Activated CD4-positive, CD25-positive, alpha-beta regulatory T cell treated with anti-CD3 and anti-CD28 coated beads, Interleukin-2, amount 50 U/mL, for 72 hours (primary cell): ENCODE measurements at places on chromosomes 7 and 10.

DNA sequence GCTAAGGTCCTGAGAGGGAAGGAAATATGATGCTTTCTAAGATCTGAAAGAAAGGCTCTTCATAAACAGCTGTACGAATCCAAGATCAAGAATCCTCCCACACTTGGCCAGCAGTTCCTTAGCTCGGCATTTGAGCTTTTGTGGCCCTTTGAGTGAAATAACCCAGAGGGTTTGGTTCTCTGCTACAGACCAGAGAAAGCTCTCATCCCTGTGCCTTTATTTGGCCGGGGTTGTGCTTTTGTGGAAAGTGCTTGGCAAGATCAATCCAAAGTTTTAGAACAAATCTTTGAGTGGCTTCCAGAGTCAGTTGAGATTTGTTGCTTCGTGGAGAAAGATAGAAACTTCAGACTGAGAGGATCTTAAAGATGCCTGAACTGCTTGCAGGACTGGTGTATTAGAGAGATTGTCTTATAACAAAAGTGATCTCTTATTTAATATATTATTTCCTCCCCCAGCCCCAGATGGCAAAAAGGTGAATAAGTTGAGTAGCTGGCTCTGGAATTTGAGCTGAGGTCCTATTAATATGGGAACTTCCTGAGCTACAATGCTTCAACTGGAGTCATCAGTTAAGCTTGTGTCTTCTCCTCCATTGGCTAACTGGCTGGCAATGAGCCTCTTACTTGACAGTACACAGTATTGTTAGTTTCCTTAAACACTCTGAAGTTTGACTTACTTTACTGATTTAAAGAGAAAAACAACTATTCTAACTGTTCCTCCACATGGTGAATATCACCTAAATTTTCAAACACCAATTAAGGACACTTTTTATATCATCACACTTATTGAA, 687.3 kb downstream of the MAGI2 start:
- DNase-seq: no peak

DNA sequence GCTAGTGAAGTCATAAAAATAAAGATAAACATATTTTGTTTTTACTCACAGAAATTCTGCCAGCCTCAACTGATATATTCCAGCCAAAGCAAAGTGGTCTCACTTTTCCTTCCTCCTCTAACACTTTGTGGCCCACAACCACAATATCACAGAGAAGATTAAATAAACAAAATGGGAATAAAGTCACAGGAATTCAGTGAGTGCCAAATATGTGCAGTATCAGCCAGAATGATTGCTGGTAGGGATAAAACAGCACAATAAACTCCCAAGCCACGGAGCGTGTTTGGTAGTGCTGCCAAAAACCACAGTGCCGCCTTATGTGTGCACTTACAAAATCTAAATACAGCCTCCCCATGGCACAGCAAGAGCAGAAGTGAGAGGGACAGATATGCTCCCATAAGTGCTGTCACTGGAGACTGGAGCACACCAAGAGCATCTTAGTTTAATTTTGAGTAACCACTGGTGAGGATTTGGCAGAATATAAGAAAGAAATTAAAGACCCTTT, 155.8 kb downstream of the POM121L12 start:
- DNase-seq: no peak

DNA sequence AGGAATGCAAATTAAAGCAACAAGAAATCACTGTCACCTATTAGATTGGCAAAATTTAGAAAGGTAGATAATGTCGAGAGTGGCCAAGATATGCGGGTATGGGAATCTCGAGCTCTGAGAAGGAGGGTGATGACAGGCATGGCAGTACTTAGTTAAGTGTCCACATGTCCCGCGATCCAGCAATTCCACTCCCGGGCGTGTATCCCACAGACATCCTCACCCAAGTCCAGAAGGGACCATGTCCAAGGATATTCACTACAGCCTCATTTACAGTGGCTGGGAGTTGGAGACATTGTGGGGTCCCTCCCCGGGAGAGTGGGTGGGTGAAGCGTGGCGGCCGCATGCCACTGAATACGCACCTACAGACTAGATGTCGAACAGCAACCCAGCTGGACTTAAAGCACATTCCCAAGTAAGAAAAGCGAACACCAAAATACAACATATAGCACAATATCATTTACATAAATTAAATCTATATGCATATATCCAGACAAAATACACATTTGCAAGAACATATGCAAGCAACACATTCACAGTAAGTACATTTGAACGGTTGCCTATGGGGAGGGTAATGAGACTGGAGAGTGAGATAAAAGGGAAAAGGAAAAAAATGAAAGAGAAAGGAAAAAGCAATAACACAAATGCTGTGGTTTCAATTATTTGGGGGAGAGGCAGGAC, 9.9 kb downstream of the KCNH2 start:
- DNase-seq: no peak

GRCh38 chr10:78266741-78267469, 233.2 kb downstream of the RPS24 start:
- DNase-seq: no peak

DNA sequence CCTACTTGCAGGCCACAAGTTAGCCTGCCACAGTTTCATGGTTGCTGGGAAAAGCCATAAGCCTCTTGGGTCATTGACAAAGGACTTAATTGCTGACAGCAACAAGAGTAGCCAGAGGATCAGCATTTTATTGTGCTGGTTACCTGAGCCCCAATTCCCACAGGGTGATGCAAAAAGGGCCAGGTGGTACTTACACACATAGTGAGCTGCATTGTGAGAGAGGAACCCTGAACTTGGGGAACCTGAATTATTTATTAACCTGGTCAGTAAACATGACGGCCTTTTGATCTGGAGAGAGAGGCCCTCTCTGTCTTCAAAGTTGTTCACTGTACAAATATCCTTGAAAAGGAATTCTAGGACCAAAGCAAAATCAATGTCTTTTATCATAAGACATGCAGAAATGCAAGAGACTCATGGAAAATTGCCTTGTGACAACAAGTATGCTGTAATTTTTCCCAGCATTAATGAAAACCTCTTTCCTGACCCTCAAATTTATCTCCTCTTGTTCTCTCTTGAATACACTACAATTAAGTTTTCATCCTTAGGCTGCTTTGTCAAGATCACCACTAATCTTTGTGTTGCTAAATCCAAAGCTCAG, 102.9 kb upstream of the PHYHIPL start:
- no peak for DNase-seq

DNA sequence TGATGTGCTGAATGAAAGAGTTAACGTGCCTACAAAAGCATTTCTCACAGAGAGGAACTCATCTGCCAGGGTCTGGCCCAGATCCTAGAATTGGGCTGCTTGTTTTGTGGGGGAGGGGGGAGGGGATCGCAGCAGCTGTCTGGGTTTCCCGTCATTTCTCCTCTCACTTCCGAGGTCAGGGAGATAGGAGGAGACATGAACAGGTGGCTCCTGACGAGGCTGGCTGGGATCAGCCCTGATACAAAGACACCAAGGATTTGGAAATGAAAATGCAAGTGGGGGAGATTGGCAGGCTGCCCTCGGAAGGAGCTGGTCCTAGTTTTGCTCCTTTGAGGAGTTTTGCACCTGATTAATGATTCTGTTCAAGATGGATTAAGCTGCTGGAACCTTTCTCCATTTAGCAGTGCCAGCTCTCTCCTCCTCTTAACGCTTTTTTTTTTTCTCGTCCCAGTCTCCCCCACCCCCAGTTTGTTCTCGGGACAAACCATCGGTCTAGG, 86.8 kb upstream of the KMT2C start:
- no peak for DNase-seq
